Stimulated activated CD8-positive, alpha-beta memory T cell treated with anti-CD3 and anti-CD28 coated beads, Interleukin-15, amount 100 ng/mL, for 1 hour (primary cell): ENCODE measurements at places on chromosomes 1 and 21.

DNA sequence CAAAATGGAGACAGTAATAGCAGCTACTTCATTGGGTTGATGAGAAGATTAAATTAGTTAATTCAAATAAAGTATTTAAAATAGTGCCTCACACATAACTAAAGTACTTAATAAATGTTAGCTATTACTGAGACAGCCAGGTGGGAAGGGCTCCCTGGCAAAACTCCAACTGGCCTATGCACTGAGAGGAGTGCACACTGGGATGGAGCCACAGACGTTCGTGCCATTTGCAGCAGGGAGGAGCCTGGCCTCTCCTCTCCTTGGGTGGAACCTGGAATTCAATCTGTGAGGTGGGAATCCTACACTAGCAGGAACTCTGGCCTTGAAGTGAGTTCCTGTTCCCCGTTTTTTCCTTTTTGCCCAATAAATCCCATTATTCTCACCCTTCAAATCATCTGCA lies 28.1 kb downstream of the SLC5A9 start:
- no peak for DNase-seq

GRCh38 chr1:1752190-1752589 lies 26.1 kb downstream of the NADK start:
- no peak for DNase-seq

DNA sequence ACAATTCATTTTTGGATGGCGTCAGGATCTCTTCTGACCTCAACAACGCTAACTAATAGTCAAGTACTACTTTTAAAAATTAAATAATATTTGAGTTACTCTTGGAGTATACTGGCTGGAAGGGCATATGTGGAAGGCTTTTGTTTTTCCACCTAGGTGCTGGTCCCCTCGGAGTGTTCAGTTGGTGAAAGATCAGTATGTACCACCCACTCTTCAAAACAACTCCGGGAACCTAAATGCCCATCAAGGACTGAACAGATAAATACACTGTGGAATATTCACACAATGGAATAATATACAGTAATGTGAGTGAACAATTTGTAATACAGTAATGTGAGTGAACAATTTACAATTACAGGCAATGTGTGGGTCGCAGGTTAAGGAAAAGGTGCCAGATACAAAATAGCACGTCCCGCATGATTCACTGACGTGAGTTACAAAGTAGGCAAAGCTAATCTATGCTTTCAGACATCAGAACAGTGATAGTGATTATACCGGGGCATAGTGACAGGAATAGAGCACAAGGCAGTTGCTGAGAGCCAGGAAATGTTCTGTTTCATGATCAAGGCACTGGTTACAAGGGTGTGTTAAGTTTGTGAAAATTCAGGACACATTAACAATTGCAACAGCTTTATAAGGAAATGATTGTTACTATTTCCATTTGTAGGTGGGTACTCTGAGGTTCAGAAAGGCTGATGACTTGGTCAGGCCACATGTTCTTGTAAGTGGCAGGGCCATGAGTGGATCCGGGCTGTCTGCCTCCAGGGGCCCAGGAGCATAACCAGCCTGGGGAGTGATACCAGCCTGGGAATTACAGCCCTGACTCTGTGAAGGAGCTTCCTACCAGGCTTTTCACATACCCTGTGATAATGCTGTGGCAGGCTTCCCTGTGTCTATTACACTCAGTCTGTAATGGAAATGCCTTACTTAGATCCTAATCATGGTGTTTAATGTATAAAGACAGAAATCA lies 59.3 kb upstream of the ABCD3 start:
- DNase-seq: no peak

GRCh38 chr1:147781056-147781471 lies 20.7 kb upstream of the GJA5 start:
- DNase-seq: no peak

- DNase-seq: no peak
Observed at GRCh38 chr21:38913893-38914527, 108.3 kb downstream of the ETS2 start.

DNA sequence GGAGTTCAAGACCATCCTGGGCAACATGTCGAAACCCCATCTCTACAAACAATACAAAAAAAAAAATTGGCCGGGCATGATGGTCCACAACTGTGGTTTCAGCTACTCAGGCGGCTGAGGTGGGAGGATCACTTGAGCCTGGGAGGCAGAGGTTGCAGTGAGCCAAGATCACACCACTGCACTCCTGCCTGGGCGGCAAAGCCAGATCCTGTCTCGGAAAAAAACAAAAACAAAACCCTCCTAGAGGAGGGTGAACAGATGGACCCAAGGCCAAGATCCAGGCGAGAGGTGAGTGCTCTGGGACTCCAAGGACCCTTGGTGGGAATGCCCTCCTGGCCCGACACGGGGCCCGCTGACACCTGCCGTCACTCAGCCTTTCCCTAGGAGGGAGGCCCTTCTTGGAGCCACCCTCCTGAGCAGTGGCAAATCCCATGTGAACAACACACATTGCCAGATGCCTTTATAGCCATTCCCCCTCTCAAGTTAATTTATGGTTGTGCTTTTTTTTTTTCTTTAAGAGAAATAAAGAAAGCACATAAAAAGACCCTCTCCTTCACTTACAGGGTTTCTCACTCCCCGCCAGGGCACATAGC lies 380 bp downstream of the TFF2 start:
- no peak for DNase-seq

DNA sequence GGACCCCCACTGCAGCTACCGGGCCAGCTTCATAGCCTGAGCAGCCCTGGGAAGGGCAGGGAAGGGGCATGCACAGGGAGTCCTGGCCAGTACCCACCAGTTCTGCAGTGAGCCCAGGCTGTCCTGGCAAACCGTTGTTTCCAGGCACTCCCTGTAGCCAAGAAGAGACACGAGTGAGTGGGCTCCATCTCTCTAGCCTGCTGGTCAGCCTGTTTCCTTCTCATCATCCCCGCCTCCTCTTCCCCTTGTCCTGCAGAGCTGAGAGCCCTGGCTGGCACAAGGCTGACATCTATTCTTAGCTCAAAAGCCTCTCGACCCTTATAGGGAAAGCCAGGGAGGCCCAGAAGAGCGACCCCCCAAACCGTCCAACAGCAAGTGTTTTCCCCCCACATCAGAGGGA lies 28.7 kb downstream of the COL16A1 start:
- no peak for DNase-seq

DNA sequence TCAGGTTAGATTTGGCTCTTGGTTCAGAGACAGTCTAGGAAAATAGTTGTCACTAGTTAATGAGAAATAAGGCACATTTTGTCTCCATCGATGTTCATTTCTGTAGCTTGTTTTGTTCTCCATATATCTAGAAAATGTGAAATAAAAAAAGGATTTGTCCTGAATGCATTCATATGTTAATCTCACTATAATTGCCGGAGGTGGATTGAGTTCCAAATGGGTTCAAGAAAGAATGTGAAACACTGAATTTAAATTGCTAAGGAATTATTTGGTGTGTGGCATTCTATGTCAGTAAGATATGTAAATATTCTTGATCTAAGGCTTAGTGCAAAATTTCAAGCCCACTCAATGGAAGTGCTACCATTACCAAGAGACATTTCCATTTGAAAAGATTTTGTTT lies 176.7 kb downstream of the LRRC7 start:
- DNase-seq: no peak

DNA sequence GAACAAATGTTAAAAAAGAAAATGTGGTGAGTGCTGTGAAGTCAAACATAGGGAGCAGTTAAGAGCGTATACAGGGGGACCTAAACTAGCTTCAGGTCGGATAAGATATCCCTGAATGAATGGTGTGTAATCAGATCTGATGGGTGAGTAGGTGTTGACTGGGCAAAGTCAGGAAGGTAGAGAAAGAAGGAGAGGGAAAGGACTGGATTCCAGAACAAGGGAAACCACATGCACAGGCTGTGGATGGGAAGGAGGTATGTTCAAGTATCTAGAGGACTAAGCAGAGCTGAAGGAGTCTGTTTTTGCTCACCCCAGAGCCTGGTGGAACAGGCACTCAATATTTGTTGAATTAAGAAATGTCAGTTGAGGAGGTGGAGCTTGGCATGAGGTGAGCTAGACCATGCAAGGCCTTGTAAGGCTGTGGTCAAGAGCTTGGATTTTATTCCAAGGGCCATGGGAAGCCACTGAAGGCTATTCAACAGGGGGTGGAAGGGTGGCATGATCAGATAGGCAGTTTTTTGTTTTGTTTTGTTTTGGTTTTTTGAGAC lies 27.4 kb downstream of the MAP7D1 start:
- no peak for DNase-seq

DNA sequence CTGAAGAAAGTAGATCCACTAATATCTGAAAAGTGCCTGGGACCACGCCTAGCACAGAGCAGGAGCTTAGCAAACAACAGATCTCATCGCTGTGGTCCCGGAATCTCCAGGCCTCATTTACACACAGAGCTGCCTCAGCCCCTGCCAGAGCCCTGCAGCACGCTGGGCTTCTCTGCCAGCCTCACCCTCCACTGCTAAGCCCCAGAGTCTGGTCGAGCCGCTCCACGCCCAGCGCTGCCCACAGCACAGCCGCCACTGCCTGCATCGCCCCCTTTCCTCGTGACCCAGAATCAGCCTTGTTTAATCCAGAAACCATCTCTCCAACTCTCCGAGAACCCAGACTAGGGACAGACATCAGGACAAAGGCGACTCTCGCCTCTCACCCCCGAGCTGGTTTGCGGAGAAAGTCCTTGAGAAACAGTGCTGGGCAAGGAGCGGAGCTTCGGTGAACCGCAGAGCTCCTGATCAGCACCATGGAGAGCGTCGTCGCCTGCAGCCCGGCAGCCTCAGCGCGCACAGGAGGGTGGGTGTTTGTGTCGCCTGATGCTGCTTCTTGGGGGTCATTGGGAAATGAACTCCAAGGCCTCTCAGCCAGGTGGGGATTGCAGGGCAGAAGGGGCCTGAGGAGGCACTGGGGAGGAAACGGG lies 145.1 kb downstream of the NPHP4 start:
- no peak for DNase-seq

DNA sequence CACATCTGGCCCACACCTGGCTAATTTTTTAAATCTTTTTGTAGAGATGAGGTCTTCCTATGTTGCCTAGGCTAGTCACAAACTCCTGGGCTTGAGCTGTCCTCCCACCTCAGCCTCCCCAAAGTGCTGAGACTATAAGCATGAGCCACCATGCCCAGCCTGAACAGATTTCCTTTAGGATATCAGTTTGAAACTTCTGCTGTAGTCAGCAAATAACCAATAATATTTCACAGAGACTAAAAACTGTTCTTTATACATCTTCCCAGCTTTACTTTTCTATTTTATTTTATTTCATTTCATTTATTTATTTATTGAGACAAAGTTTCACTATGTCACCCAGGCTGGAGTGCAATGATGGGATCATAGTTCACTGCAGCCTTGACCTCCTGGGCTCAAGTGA lies 29.9 kb upstream of the TEKT2 start:
- no peak for DNase-seq

GRCh38 chr1:212719633-212720032 lies 20.0 kb upstream of the BATF3 start:
- no peak for DNase-seq

DNA sequence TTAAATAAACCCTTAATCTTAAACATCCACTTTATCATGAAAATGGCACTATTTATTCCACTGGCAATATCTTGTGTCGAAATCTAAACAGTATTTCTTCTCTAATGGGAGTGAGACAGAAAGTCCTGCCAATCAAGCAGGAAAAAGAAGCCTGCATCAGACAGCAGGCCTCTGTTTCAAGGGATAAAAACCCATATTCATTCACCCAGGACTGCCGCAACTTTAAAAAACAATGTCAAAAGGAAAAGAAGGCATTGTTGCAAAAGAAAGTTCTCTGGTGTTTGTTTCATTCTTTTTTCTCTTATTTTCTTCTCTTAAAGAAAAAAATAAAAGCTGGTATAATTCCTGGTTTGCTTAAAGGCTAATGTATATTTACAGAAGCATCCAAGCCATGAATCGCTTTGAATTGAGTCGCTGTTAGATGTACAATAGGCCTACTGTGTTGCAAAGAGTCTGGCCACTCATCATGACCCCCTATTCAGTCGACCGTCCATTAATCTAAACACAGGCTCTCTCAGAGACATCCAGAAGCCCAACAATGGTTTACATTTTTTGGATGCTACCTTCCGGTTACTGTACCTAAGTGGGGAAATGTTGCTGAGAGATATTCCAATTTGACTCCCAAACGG lies 48.7 kb upstream of the ZC3H11B start:
- DNase-seq: no peak

DNA sequence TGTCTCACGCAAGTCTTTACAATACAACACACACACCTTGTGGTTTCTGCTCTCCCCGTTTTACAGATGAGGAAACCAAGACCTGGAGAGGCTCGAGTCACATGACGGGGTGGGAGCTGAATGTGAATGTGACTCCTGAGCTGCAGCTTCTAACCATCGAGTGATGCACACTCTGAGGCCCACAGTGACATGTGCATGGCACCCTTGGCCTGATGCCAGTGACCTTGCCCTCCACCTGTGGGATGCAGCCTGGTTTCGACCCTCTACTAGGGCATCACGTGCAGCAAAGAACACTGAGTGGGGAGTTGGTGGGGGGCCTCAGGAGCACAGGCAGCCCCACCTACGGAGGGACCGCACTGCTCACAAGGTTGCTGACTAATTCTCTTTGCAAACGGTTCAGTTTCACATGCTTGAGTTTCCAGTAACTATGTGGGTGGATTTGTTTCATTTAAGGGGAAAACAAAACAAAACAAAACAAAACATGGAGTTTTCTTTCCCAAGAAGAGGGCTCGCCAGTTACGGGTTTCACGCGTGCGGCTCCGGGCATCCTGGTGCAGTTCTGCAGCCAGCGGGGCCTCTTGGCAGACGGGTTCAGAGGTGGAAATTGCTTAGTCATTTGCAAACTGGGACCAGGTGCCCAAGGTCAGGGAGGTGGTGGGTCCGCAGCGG lies 22.9 kb downstream of the SPSB1 start:
- DNase-seq: no peak

DNA sequence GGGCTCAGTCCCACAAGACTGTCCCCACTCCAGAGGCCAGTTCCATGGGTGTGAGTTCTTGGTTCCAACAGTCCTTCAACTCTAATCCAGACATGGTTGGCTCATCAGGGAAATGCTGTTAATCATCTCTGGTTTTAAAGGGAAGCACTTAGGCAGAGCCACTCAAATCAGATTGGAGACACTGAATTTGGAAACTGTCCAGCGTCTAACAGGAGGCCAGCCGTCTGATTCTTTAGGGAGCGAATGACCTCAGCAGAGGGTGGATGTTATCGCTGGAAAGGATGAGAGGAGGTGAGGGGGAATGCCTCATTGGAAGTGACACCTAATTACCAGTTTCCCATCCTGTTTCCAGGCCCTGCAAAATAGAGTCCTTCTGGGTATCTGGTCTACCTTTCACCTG lies 22.8 kb upstream of the LRRC38 start:
- DNase-seq: no peak

GRCh38 chr1:5369223-5369622 lies 623.0 kb downstream of the NPHP4 start:
- DNase-seq: no peak

DNA sequence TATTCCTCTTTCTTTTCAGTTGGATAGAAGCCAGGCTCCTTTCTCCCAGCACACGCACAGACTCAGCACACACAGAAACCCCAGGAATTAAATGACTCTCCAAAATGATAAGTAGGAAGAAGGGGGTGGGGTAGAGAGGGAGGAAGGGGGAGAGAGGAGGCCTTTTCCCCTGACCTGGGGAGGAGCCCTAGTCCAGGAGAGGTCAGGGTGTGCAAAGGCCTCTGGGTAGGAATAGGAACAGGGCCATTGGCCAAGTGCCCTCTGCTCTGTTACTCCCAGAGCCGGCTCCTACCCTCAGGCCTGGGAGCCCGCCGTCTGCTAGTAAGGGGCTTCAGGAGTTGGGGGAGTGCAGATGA lies 35.6 kb upstream of the PUM1 start:
- no peak for DNase-seq
